IMR-90 (cell line): ENCODE measurements at places on chromosomes 2 and 18.
A peak's percentile ranks its signal among the peaks of the same experiment; 100 is the strongest.

GRCh38 chr18:35489913-35490490 lies 7.8 kb downstream of the INO80C start:
- DNase-seq = no peak

DNA sequence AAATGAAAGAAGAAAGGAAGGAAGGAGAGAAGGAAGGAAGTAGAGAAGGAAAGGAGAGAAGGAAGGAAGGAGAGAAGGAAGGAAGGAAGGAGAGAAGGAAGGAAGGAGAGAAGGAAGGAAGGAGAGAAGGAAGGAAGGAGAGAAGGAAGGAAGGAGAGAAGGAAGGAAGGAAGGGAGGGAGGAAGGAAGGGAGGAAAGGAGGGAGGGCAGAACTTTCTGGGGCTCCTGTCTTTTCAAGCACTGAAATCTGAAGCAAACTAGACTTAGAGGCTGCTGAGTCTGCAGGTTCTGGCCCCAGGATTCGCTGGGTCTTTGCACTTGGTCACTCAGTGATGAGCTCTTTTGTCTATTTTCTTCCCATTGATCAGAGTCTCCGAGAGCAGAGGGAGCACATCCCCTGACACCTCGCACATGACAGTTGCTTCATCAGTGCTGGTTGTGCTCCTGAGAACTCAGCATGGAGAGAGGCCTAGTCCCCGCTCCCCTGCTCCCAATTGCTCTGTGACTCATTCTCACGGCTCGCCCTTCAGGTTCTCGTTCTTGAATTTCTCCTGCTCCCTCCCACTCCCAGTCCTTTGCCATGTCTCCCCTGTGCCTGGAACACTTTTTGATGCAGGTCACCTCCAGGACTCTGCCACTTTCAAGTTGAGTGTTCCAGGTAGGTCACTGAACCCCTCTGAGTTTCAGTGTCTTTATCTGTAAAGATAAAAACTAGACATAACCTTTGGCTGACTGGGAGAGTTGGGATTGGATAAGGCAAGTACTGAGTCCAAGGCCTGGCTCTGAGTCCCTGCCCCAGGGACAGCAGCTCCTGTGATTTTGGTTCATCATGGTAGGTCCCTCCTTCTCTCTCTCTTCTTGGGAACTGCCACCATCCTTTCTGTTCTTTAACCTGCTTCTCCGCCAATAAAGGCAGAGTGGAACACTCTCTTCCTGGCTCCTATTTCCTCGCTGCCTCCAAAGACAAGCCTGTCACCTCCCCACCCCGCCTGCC lies 55.2 kb downstream of the TNP1 start:
- DNase-seq = peak; percentile 28

DNA sequence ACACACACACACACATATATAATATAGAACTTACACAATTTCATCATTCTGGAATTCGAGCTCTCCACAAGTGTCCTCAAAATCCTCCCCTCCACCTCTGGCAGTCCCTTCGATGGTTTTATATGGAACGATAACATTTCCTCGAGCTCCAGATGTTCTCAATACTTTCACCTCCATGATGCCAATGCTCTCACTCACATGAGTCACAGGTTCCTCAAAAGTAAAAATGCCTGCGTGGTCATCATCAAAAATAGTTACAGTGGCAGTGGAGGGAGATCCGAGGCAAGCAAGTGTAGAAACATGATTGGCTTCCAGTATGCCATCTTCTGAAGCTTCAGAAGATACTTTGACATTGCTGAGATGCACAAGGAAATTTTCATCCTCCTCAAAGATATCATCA lies 23.5 kb downstream of the SLC8A1 start:
- peak; percentile 12 for DNase-seq

GRCh38 chr2:227163485-227163997 lies 464 bp downstream of the COL4A4 start:
- no peak for DNase-seq

DNA sequence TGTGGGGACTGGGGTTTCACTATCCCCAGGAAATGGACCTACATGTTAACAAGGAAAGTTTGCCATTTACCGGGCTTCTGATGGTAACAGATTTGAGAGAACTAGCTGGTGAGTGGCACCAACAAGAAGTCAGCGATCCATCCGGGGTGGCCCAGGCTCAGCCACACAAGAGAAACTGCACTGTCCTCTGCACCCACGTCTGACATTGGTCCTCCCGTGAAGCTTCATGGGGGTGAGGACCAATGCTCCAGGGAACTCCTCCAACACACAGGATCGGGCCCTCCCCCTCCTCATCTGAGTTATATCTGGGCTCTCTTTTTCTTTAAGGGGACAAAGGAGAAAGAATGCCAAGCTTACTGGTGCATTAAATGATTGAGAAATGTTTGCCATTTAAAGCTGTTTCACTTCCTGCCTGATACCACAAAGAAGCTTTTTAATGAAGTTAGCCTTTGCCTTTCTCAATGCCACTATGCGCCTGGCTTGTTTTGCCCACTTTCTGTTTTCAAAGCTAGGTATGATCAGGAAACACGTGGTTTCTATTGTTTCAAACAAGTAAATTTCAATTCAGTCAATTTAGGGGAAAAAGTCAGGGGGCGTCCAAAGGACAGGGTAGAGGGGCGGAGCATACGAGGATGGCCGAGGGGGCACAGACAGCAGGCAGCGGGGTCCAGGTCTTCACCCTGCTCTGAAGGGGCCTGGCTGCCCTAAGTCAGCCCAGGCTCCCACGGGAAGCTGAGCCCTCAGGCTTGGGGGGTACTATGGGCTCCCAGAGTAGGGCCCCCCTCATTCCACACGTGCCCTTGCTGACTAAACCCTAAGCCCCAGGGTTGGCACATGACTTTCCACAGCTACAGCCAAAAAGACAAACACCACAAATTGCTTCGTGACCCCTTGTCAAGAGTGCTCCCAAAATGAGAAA lies 204.0 kb upstream of the ID2 start:
- no peak for DNase-seq

GRCh38 chr2:202014318-202014717 lies 19.3 kb upstream of the FZD7 start:
- peak; percentile 39 for DNase-seq

DNA sequence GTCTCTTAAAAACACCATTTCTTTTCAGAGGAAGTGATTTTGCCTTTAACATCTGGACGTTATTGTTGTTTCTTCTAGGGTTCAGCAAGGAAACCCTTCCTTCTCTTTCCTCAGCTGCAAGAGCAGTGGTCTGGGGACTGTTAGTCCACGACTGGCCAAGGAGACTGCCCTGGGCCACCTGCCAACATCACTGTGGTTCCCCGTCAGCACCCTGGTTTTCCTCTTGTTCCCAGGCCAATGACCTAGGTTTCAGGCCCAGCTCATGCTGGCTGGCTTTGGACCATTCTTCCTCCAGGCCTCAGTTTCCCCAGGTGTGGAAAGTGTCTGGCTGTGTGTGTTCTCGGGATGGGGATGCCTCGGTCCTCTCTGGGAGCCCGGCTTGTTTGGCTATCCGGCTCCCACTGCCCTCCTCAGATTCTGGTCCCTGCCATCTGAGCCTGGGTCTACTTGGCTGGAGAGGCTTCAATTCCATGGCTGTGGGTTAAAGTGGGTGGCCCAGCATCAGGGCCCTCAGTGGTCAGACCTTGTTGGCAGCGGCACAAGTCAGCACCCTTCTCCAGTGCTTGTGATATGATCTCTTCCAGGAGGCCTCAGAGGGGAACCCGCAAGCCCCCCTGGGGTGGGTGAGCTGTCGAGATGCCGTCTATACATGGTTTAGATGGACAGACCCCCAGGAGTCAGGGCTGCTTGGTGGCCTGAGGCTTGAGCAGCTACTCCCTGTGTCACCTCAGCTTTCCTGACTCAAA lies 234.3 kb upstream of the HS6ST1 start:
- DNase-seq = no peak

DNA sequence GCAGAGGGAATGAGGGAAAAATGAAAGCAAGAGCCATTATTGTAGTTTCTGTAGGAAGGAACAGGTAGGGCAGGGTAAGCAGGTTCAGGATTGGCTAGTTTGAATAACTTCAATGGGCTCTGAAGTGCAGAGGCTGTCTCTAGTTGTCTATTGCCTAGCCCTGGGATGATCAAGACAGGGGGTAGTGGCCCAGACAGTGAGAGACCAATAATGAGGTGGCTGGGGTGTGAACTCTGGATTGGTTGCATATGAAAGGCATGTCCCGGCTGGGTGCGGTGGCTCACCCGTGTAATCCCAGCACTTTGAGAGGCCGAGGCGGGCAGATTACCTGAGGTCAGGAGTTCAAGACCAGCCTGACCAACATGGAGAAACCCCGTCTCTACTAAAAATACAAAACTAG lies 67.5 kb upstream of the SLC38A11 start:
- DNase-seq = no peak
